ENCODE measurements at places on chromosomes 11 and 22. TPM values are rescaled to one million over a fixed set of nuclear protein-coding genes. Genes with fewer than 3 reads are reported as not detected.

Gene MAML2
- 20.1 TPM for total RNA-seq

- no peaks in the 10 kb centered on the region for H3K27me3 ChIP-seq
- no peak overlapping the region for H3K4me3 ChIP-seq
- no peak for DNase-seq
Measured at GRCh38 chr11:61771985-61772455, 19.6 kb downstream of the MYRF start.

DNA sequence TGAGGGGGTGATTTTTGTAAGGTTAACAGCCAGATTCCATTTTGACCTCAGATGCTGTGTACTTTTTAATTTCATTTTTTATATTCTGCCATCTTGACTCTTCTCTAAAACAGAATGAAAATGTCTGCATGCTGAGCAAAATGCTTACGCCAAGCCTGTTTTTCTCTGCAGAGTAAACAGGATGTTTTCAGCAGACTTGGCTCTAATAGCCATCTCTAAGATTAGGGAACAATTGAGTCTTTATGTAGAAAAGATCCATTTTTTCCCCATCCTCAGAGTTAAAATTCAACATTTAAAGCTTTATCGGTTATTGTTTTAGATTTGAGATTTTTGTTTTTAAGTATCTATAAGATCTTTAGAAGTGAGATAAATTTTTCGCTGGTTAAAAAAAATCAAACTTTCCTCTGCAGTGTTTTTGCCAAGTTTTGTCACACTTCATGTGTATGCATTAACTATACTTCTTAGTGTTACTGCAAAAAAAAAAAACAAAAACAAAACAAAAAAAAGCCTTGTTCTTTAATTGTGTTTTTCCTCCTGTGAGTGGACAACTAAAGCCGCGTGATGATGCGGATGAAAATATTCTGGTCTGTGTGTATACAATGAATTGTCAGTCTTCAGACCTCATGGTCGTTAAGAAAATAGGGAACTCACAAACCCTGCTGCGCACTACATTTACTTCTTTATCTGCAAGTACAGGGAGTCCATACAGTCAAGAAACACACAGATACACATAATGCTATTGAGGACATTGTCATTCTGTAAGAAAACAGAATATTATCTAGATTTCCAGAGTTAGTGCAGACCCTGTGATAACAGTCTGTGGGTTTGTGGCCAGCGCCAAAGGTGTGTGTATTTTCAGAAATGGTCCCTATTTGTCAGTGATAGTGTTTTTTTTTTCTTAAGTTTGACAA is 17.5 kb upstream of the ADSL start:
- no peak overlapping the region for H3K27ac ChIP-seq
- H3K36me3 ChIP-seq: no peaks in the 10 kb centered on the region
- H3K4me1 ChIP-seq: no peaks in the 10 kb centered on the region

DNA sequence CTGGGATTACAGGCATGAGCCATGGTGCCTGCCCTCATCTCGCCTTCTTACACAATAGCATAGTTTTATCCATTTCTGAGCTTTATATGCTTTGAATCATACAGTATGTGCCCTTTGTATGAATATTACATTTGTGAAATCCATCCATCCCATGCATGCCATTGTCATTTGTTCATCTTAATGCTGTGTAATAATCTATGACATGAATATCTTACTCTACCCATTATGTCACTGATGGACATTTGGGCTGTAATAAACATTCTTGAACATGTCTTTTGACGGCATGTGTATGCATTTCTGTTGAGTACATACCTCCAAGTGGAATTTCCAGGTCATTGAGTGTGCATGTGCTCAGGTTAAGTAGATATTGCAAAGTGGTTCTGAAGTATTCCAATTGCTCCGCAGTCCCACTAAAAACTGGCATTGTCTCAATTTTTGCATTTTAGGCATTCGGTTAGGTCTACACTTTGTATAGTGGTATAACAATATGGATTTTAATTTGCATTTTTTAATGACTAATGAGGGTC is 339.3 kb upstream of the SYN3 start:
- H3K27me3 ChIP-seq: no peaks in the 10 kb centered on the region
- H3K36me3 ChIP-seq: no peaks in the 10 kb centered on the region
- no peaks in the 10 kb centered on the region for H3K4me1 ChIP-seq
- no peak for DNase-seq
- no peak overlapping the region for H3K27ac ChIP-seq

- DNase-seq: no peak
- no peaks in the 10 kb centered on the region for H3K36me3 ChIP-seq
- no peaks in the 10 kb centered on the region for H3K4me1 ChIP-seq
- no peaks in the 10 kb centered on the region for H3K27me3 ChIP-seq
- peak overlapping the region; percentile 29 for H3K27ac ChIP-seq
Measured at GRCh38 chr11:101341578-101341977, 212.0 kb upstream of the PGR start.

Gene IGSF9B
- 106 TPM for total RNA-seq

GRCh38 chr22:43090130-43090789 is 1.1 kb upstream of the TTLL1 start:
- H3K27me3 ChIP-seq: no peaks in the 10 kb centered on the region
- H3K4me1 ChIP-seq: no peaks in the 10 kb centered on the region
- DNase-seq: peak; percentile 58
- H3K36me3 ChIP-seq: no peaks in the 10 kb centered on the region

- H3K4me3 ChIP-seq: no peak overlapping the region
- no peaks in the 10 kb centered on the region for H3K36me3 ChIP-seq
- H3K4me1 ChIP-seq: no peaks in the 10 kb centered on the region
- H3K27ac ChIP-seq: no peak overlapping the region
- H3K27me3 ChIP-seq: no peaks in the 10 kb centered on the region
Measured at GRCh38 chr11:64330888-64331287, 9.1 kb upstream of the CCDC88B start.

Gene HIRA
- total RNA-seq: 20.0 TPM

- no peaks in the 10 kb centered on the region for H3K4me1 ChIP-seq
- H3K4me3 ChIP-seq: no peak overlapping the region
Measured at GRCh38 chr22:35409783-35410662, 10.1 kb downstream of the MCM5 start.

DNA sequence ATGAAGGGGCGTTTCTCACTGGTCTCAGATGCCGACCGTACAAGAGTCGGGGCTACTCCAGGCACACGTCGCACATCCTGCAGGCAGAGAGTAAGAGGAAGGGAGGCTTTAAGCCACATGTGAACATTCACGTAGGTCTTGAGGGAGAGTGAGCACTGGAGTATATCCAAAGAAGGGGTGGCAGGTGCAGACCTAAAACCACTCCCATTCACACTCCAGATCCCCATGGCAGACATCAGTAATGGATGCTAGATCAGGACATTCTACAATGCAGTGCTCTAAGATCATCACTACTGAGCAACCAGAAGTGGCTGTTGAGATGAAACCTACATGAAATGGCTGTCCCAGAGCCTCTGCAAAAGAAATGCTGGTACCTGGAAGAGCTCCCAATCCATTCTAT is 39.0 kb downstream of the WT1 start:
- no peaks in the 10 kb centered on the region for H3K27me3 ChIP-seq
- H3K4me3 ChIP-seq: no peak overlapping the region
- no peaks in the 10 kb centered on the region for H3K4me1 ChIP-seq
- no peak for DNase-seq
- no peaks in the 10 kb centered on the region for H3K36me3 ChIP-seq
- peak overlapping the region; percentile 49 for H3K27ac ChIP-seq

- no peaks in the 10 kb centered on the region for H3K4me1 ChIP-seq
- no peak overlapping the region for H3K4me3 ChIP-seq
- no peak overlapping the region for H3K27ac ChIP-seq
- H3K27me3 ChIP-seq: no peaks in the 10 kb centered on the region
Measured at GRCh38 chr11:134339756-134340155, 8.0 kb downstream of the GLB1L2 start.

Gene SLC35C1
- total RNA-seq: under 0.01 TPM

Gene WNT11
- 8.8 TPM for total RNA-seq

Gene SPI1
- total RNA-seq: 9.7 TPM

- H3K36me3 ChIP-seq: no peaks in the 10 kb centered on the region
- H3K4me3 ChIP-seq: no peak overlapping the region
- no peaks in the 10 kb centered on the region for H3K4me1 ChIP-seq
- no peaks in the 10 kb centered on the region for H3K27me3 ChIP-seq
Measured at GRCh38 chr11:91209306-91209705, 986.5 kb upstream of the CHORDC1 start.

Gene PAX6
- total RNA-seq: not detected

Gene TOLLIP
- 86.8 TPM for total RNA-seq

GRCh38 chr11:117037975-117038350 is 60.3 kb downstream of the SIK3 start:
- no peaks in the 10 kb centered on the region for H3K36me3 ChIP-seq
- H3K4me3 ChIP-seq: no peak overlapping the region
- no peaks in the 10 kb centered on the region for H3K27me3 ChIP-seq
- H3K4me1 ChIP-seq: peaks cover 5% of the 10 kb centered on the region
- no peak for DNase-seq

DNA sequence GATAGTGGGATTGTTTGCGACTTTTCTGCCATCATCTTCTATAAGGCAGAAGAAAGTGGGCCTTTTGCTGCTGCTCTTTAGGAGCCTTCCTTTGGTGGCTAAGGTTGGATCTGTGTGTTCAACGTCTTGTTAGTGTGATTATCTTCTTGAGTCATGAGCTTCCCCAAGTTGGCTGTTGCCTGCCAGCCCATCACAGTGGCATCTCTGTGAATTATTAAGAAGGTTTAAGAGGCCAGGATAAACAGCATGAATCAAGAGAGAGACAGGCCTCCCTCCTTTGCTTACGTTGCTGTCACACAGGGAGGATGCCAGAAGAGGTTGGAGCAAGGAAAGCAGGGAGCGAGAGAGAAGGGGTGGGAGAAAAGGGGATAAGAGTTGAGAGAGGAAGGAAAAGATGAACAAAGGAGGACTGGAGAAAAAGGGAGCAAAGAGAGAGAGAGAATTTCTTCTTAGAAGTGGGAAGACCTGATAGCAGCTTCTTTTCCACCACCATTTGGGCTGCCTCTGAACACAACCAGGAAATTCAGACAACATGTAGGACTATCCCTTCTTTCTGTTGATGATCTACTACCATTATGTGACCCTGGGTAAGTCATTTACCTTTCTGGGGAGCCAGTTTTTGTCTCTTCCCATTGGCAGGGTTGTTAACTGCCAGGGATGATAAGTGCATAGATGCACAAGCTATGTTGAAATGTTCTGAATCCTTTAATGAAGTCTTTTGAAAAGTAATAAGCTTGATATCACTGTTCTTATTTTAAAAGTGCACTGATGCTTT is 126.5 kb downstream of the NAV2 start:
- DNase-seq: no peak
- H3K27me3 ChIP-seq: no peaks in the 10 kb centered on the region
- no peak overlapping the region for H3K4me3 ChIP-seq
- no peak overlapping the region for H3K27ac ChIP-seq
- H3K36me3 ChIP-seq: no peaks in the 10 kb centered on the region

GRCh38 chr11:100841711-100842407 is 154.8 kb downstream of the ARHGAP42 start:
- H3K36me3 ChIP-seq: no peaks in the 10 kb centered on the region
- H3K4me3 ChIP-seq: no peak overlapping the region
- no peaks in the 10 kb centered on the region for H3K4me1 ChIP-seq
- no peaks in the 10 kb centered on the region for H3K27me3 ChIP-seq
- H3K27ac ChIP-seq: no peak overlapping the region

Gene CCT8L2
- total RNA-seq: not detected

DNA sequence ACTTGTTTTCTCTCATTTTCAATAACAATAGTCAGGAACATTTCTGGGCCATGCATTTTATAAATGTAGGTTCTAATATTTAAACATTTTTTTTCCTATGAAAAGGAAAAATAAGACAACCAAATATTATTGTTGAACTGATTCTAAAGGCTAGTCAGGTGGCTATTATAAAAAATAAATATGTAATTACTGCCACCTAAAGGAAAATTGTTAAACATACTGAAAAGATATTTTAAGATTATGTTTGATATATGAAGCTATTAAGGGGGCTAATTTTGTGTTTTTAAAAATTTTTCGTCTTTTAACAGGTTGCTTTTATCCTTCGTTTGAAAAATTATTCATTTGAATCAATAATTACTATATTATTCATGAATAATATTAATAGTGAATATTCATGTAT is 62.2 kb upstream of the FDX1 start:
- H3K27ac ChIP-seq: no peak overlapping the region
- H3K36me3 ChIP-seq: no peaks in the 10 kb centered on the region
- no peak overlapping the region for H3K4me3 ChIP-seq
- H3K4me1 ChIP-seq: no peaks in the 10 kb centered on the region
- no peak for DNase-seq

- peak overlapping the region; percentile 99 for H3K27ac ChIP-seq
- H3K4me3 ChIP-seq: peak overlapping the region; percentile 73
- DNase-seq: peak; percentile 91
- no peaks in the 10 kb centered on the region for H3K27me3 ChIP-seq
Measured at GRCh38 chr11:57597916-57598830, 688 bp downstream of the SERPING1 start.

DNA sequence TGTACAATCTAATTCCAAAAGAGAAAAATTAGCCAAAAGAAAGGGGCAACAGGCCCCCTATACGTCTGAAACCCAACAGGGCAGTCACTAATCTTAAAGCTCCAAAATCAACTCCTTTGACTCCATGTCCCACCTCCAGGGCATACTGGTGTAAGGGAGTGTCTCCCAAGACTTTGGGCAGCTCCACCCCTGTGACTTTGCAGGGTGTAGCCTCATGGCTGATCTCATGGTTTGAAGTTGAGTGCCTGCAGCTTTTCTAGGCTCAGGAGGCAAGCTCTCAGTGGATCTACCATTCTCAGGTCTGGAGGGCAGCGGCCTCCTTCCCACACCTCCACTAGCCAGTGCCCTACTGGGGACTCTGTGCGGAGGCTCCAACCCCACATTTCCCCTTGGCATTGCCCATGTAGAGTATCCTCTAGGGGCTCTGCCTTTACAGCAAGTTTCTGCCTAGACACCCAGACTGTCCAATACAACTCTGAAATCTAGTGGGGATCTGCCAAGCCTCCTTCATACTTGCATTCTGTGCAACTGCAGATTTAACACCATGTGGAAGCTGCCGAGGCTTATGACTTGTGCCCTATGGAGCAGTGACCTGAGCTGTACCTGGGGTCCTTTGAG is 94.5 kb downstream of the TRIM29 start:
- H3K27me3 ChIP-seq: no peaks in the 10 kb centered on the region
- no peaks in the 10 kb centered on the region for H3K36me3 ChIP-seq
- no peaks in the 10 kb centered on the region for H3K4me1 ChIP-seq
- no peak for DNase-seq

DNA sequence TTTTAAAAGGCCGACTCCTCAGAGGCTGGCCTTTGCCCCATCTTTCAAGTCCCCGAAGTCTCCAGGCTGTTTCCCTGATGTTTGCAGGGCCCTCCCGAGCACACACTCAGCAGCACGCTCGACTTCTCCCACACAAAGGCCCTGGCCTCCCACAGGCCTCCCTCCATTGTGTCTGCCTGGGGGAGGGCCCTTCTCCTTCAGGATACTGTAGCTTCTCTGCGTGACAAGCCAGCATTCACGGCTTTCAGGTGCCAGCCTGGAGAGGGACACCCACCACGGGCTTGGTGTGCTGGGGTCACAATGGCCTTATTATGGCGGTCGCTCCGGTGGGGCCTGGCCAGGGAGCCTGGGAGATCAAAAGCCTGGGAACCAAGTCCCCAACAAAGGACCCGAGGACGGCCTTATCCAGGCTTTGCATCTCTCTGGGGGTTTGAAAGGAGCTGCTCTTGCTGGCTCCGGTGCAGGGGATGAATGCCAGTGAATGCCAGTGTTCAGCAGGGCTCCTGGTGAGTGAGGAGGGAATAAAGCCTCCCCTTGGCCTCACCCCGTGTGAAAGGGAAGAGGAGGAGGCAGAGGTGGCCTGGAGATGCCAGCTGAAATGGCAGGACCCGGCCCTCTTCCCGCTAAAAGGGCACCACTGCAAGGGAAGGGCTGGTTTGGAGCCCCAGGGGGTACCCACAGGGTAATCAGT is 55.0 kb downstream of the TRAF6 start:
- H3K4me3 ChIP-seq: no peak overlapping the region
- peak; percentile 29 for DNase-seq
- no peaks in the 10 kb centered on the region for H3K36me3 ChIP-seq

Gene APOL1
- total RNA-seq: 89.7 TPM
